ENCODE measurements at places on chromosomes 11 and 22.

DNA sequence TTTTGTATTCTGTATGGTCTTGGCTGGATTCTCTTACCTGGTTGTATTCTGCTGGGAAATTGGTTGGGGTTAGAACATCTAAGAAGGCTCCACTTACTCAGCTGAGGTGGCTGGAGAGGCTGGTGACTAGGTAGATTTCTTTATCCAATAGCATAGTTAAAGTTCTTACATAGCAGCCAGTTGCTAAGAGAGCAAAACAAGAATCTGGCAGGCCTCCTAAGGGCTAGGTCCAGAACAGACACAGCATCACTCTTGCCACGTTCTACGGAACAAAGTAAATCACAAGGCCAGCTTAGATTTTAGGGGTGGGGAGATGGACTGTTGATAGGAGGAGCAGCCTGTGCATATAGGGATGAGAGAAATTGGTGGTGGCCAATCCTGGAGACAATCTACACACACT, 141.3 kb upstream of the CCDC90B start:
- DNase-seq = no peak

GRCh38 chr11:57203359-57203758, 21.6 kb downstream of the LRRC55 start:
- no peak for DNase-seq

DNA sequence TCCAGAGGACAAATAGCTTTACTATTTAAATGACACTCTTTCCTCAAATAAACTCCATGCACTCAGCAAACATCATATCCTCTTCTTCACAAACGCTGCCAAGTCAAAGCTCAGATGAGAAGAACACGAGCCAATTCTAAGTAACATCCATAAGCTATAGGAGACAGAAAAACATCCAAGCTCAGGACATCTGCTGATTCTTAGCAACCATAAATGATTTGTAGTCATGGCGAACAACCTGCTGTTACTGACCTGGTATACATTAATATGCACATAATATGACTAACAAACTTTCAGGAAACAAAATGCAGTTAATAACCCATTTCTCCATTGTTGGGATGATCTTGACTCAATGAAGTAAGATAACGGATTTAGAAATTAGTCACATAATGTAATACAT, 6.7 kb downstream of the GALNT18 start:
- DNase-seq = no peak

- DNase-seq = no peak
Measured at GRCh38 chr11:120819003-120819402, 204.9 kb upstream of the TBCEL start.

DNA sequence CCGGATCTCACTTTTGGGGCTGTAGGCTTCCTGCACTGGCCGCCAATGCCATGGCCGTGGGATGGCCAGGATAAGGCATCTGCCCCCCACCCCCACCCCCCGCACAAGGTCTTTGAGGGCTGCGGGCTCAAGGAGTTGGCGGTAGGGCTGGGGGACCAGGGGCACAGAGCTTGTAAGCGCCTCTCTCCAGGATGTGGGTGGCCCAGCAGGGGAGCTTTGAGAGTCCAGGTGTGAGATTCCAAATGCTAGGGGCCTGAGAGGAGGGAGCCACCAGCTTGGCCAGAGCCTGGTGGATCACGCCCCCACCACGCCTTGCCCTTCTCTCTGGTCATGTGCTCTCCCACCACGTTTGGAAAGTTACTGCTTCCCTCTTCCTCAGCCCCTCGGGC, 5.0 kb downstream of the CD81 start:
- DNase-seq = no peak

DNA sequence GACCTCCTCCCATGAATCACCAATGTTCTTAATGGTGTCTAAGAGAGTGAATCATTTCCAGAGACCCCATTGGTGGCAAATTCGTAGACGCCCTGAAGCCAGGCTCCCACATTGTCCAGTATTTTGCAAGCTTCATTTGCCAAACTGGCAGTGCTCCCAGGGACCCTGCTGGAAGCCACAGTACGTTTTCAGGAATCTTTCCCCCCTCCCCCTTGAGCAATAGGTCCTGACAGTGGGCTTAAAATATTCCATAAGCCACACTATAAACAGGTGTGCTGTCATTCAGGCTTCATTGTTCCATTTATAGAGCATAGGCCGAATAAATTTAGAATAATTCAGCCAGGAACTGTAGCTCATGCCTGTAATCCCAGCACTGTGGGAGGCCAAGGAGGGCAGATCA, 125.3 kb downstream of the MORC2 start:
- DNase-seq = no peak

DNA sequence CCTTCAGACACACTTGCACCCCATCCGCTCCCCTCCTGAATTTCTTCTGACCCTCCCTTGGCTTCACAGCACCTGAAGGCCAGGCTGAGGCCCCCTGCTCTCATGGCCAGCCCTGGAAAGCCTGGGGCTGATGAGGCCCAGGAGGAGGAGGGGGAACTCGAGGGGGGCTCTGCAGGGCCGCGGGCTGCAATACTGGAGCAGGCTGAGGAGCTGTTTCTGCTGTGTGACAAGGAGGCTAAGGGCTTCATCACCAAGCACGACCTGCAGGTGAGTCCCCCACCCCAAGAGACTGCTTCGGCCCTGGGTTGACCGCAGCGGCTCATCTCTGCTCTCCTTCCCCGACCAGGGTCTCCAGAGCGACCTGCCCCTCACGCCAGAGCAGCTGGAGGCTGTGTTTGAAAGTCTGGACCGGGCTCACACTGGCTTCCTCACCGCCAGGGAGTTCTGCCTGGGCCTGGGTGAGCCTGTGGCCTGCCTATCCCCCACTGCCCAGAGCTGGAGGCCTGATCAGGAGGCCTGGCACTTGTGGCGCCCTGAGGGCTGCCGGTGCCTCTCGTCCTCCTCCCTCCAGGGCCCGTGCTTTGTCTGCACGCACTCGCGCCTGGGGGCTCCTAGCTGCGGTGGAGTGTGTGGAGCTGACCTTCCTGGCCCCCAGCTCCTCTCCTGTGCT, 922 bp downstream of the CRACR2B start:
- DNase-seq = no peak

DNA sequence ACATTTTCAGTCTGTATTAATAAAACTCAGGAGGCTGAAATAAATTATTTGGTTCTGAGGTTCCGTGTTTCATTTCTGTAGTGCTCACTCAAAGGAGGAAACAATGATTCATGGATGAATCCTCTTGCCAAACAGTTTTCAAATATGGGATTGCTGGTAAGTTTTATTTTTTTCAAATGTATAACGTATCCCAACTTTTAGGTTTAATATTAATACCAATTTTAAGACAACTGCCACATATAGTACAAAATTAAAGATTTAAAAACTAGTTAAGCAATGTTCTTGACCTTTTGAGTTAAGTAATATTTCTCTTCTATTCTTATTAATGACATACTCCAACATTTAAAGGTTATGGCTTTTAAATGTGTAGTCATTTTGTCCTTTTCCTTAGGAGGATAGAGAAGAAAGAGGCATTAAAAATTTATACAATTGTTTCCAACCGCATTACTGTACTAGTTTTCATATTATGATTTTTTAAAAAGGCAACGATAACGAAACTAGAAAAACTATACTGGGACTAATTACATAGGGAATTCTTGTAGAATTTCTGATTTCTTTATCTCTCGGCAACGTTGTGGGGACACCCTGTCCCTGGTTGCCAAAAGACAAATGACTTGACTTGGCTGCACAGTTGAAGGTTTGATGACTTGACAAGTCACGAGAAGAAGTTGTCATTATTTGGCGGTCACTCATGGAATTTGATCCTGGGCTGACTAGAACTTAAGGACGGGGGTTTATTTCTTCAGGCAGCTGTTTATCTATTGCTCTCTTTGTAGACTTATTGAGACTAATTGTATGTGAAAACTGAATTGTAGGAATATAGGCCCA, 69.1 kb upstream of the ADSL start:
- DNase-seq = no peak

DNA sequence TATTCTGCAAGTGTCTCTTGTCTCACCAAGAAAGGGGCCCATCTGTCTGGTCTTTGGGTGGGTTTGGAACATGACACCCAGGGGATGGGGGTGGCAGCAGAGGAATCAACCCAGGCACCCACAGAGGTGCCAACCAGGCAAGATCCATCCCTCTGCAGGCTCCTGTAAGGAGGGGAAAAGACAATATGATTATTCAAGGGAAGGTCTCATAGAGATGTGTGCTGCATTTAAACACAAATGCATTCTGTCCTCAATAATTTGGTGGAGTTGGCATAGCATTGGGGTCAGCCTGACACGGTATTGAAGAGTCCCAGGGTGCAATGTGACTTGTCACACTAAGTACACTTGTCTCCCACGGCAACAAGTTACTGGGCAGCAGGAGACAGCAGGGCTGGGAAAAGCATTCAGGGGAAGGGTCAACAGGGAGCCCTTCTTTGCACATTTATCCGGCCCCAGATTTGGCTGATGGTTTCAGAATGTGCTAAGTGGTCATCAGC, 33.1 kb upstream of the SPON1 start:
- DNase-seq = no peak

DNA sequence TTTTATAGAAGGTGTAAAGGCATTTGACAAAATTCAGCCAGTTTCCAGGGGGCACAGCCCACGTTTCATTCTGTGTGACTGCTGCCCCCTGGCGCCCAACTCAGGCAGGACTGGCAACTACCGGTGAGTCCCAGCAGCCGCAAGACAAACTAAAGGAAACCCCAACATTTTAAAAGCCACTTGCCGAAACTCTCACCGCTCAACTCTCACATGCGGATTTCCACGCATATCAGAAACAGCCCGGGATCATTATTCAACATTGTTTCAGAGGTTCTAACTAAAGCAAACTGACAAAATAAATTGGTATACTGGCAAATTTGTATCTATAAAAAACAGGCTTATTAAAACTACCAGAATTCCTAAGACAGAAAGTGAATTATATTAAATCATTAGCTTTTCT, 48.2 kb downstream of the MORC2 start:
- DNase-seq = peak; percentile 77

DNA sequence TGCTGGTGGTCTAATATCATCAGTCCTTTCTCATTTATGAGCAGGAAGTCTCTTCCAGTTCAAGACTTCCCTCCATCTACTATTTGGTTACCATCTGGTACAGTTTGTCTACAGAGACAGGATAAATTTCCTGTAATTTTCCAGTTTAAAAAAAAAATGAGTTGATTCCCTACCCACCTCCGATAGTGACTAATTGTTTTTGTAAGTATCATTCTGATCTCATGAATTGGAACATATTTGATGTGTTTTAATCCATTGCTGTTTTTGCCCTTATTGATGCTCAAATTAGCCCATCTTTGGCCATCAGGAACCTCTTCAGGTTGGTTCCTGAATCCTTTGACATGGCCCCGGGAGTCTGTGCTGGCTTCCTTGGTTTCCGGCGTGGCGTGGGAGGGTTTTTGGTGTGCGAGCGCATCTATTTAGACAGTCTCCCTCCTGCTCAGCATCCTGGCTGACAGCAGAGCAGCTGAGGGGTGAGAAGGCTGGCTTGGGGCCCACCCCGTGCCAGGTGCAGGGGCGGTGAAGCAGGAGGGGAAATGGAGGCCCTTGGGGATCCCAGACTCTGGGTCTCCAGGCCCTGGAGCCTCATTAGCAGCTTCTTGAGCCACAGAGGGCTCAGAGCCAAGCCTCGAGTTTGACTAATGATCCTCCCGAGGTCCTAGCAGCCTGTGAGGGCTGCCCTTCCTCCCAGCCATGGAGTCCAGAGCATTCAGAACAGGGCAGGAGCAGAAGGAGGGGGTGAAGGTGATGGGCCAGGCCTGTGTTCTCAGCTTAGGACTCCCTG, 6.8 kb downstream of the OMP start:
- no peak for DNase-seq

GRCh38 chr11:197741-198235, 4.9 kb downstream of the SCGB1C1 start:
- DNase-seq = no peak

Measured in progenitor cell of endocrine pancreas (in vitro differentiated cells).